IMR-90 (cell line): ENCODE measurements at places on chromosomes 12 and 14.

DNA sequence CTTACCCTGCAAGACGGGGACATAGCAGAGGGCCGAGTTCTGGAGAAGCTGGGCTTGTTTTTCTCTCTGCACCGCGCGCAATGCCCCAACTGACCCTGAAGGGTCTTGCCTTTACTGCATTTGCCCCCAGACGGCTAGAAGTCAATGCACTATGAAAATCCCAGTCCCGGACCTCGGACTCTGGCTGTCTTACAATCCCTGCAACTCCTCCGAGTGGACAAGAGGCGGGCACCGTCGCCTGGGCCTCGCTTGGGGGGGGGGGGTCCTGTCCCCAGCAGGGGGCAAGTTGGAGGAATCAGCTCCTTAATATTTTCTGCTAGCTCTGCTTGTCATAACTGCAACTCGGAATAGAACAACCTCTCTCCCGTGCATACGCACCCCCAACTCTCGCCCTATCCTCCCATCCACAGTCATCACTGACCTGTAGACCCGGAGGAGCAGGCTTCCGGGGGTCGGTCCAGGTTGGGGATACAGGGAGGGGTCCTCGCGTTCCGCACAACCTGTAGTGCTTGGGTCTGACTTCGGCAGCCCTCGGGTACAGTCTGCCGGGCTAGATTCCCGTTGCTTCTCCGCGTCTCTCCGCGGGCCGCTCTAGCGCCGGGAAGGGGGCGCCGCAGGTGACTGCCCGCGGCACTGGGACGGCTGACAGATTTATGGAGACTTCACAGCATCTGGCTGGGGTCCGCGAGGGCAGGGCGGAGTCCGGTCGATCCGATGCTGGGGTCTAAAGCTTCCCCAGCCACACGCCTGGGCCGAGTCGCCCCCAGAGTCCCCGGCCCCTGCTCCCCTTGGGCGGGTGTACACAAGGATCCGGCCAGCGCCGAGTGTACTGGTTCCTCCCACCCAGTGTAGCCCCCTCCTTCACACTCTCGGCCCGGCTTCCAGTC lies 3.3 kb upstream of the PAX9 start:
- no peak for DNase-seq
- no peak overlapping the region for H3K4me3 ChIP-seq
- H3K4me1 ChIP-seq: peaks cover 7% of the 10 kb centered on the region; the same call in 1 of the 2 replicates
- no peak overlapping the region for H3K27ac ChIP-seq
- H3K27me3 ChIP-seq: peaks cover 97% of the 10 kb centered on the region

DNA sequence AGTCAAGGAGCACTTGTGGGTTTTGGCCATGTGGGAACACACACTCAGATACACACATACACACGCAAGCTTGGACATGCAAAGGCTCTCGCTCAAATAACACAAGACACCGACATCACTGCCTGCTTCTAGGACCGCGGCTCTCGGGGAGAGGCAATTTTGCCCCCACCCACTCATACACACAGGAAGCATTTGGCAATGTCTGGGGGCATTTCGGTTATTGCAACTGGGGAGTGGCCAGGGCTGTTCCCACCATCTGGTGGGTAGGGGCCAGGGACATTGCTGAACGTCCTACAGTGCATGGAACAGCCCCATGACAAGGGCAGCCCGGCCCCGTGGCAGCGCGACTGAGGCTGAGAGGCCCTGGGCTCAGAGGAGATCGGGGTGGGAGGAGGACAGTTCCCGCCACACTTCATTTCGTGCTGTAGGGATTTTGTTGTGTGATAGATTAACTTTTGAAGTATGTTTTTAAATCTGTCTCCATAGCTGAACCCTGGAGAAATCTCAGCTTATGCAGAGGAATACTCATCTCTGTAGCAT lies 35.6 kb downstream of the RIMBP2 start:
- no peak overlapping the region for H3K27ac ChIP-seq
- H3K4me1 ChIP-seq: no peaks in the 10 kb centered on the region
- H3K4me3 ChIP-seq: no peak overlapping the region

DNA sequence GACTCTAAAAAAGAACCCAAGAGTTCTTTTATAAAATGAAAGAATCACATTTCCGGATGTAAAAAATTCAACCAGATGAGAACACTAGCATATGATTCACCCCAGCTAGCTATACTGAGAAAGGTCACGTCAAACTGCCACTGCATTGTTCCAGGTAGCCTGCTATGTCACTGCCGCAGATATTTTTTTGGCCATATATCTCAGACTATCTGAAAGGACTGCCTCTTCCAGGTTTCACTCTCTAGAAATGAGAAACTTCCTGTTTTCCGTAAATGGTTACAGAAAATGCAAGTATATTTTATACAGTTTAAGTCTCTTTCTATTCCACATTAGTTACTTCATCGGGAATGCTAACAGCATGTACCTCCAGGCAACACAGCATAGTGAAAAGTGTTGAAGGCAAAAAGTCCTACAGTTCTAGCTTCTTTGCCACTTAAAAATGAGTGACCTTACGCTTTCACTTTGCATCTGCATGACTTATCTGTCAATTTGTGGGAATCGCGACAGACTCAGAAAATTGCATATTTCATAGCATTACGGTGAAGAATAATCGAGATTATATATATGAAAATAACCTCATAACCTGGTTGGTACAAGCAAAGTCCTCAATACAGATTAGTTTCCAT lies 105.2 kb downstream of the MED13L start:
- no peaks in the 10 kb centered on the region for H3K27me3 ChIP-seq
- no peak overlapping the region for H3K27ac ChIP-seq
- H3K36me3 ChIP-seq: no peaks in the 10 kb centered on the region
- peaks cover 2% of the 10 kb centered on the region for H3K4me1 ChIP-seq
- DNase-seq: no peak

DNA sequence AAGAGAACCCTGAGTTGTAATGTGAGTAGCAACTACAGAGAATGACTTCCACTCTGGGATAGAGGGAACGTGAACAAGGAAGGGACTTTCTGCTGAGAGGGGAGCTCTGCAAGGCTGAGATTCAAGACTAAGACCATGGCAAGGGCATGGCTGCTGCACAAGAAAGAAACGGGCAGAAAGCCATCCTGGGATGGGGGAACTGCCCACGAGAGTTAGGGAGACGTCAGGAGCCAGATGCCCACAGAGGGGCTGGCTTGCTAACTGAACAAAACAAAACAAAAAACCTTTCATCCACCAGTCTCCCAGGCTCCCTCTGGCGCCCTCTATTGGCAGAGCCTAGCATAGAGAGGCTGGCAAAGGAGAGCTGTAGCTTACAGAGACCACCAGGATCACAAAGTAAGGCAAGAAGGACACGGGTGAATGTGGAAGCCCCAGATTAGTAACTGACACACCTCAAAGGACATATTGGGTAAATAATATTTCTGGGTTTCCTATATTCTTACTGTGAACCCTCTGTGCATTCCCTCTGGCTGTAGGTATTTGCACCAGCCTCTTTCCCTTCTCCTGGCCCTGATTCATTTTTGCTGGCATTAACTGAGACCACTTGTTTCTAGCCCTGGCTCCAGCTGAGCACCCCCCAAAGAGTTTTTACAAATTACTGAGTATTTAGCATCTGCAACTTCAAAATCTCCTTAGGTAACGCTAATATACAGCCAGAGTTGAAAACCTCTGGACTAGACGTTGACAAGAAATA lies 338.3 kb downstream of the EMP1 start:
- H3K4me3 ChIP-seq: peak overlapping the region; percentile 25
- H3K27me3 ChIP-seq: no peaks in the 10 kb centered on the region
- H3K4me1 ChIP-seq: no peaks in the 10 kb centered on the region
- no peaks in the 10 kb centered on the region for H3K36me3 ChIP-seq
- no peak overlapping the region for H3K27ac ChIP-seq
- DNase-seq: peak; percentile 23

DNA sequence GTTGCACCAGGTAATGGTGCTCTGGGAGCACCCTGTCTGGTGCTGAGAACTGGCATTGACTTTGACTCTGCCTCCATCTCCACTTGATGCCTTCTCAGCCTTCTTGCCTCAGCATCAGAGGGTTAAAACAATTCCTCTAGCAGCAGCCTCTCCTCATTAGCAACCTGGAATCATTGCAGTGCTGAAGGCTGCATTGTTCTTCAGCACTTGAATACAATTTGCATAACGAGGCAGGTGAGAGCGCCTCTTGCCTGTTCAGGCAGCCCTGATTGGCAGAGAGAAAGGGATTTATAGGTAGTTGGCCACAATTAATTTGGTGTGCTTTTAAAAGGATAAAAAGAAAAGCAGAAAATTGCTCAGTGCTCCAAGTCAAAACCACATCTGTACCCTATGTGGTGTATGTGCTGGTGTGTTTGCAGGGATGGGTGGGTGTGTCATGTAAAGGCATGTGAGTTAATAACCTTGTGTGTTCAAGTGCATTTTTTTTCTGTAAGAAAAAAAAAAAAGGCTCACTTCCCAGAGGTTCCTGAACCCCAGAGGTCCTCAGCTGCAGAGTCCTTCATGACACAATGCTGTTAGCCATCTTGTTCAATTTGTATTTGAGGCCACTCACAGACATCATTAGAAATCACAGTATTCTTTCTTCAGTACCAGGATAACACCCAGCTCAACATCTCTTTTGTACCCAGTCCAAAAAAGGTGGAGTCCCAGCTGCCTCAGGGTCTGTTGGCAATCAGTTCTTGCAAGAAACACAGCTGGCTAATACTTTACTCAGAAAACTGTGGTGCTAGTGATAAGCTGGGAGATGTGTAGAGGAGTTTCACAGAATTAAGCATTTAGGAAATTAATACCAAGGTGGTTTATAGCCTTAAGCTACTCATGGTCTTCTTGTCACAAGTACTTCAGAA lies 385.6 kb downstream of the GRIN2B start:
- no peaks in the 10 kb centered on the region for H3K4me1 ChIP-seq
- no peaks in the 10 kb centered on the region for H3K27me3 ChIP-seq
- H3K27ac ChIP-seq: no peak overlapping the region

DNA sequence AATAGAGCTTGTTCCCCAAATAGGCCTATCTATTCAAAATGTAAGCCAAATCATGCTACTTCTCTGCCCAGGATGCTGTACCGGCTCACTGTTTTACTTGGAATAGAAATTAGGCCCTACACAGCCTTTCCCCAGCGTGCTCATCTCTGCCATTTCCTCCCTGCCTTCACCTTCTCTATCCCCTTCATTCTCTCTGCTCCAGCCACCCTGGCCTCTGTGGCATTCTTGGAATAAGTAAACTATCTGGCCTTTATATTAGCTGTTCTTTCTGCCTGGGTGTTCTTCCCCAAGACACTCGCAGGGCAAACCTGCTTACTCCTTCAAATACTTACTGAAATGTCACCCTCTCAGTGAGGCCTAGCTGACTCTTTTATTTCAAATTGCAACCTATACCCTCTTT lies 30.9 kb upstream of the DYRK2 start:
- H3K36me3 ChIP-seq: no peaks in the 10 kb centered on the region
- no peaks in the 10 kb centered on the region for H3K4me1 ChIP-seq
- peaks cover 7% of the 10 kb centered on the region; the same call in 1 of the 2 replicates for H3K27me3 ChIP-seq
- no peak for DNase-seq

DNA sequence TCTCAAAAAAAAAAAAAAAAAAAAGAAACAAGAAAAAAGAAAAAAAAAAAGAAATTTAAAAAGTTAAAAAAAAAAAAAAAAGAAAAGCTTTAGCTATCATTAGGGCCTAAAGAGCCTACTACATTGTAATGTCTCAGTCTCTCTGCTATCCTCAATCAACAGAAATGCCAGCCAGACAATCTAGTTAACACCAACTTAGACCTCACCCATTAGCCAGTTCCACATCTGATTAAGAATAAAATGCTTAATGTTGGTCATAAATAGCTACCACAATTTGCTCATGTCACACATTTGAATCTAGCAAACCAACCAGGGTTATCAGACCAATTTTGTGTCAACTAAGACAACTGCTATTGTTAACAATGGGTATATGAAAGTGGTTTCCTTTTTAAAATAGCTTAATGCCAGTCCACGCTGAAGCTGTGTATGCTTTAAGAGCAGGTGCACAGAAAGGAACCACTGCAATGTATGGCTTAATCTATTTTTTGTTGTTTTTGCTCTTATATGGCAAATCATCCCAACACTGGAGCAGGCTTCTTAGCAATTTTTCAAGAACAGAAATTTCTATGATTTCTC lies 45.5 kb upstream of the SELPLG start:
- peaks cover 27% of the 10 kb centered on the region for H3K36me3 ChIP-seq
- H3K4me3 ChIP-seq: no peak overlapping the region
- peaks cover 4% of the 10 kb centered on the region for H3K4me1 ChIP-seq
- no peak for DNase-seq
- no peak overlapping the region for H3K27ac ChIP-seq
- no peaks in the 10 kb centered on the region for H3K27me3 ChIP-seq
